DMS79 treated with DMSO at 0.1 percent for 48 hours (cell line): ENCODE measurements at places on chromosomes 7 and 10.

- no peak for DNase-seq
These were observed 410.4 kb downstream of the INHBA start for GRCh38 chr7:41292487-41292886.

GRCh38 chr7:130960208-130960988, 226.4 kb upstream of the KLF14 start:
- DNase-seq = no peak

DNA sequence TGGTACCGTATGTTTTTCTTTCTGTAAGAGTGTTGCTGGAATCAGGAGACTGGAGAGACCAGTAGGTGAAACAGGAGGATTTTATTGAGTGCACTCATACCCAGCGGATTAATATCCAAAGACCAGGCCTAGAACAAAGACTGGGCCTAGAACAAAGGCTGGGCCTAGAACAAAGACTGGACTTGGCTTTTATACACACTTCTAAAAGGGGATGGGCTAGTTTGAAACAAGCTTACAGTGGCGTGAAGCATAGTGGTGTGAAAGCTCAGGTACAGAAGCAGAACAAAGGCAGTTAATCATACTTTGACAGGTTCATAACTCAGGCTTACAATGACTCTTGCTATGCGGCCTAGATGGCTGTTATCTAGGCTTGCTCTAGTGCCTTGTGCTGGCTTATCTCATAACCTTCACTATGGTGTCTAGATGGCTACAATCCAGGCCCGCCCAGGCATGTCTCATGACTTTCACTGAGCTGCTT, 67.7 kb downstream of the TRIM24 start:
- DNase-seq = no peak

DNA sequence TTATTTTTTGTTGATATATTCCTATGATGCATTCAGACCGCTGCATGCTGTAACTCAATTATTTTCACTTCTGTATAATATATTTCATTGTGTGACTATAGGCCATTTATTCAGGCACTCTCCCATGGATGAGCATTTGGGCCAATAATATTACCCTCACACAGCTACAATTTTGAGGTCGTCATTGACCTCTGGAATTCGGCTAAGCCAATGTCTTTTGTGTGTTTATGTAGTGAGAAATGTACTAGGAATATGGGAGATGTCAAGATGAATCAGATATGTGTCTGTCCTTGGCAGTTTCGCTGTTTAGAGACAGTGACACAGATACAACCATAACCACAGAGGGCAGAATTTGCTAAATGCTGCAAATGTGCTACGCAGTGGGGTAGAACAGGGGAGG, 474.2 kb downstream of the ADRA2A start:
- DNase-seq = no peak

GRCh38 chr10:112658900-112659638, 212.1 kb downstream of the VTI1A start:
- no peak for DNase-seq

DNA sequence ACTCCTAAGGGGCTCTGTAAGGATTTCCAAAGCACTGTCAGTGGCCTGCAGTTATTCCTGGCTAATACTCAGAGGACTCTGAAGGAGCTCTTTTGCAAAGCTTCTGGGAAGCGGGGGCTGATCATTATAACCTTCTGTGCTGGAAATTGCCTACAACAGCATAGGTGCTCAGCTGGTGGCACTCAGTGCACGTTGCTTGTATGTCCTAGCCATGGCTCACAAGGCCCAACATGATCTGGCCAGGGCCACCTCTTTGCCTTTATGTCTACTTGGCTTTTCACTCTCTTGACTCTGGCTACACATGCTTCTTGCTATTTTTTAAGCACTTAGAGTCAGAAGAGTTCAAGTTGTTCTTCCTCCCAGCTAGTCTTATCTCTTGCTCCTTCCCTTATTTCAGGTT, 17.5 kb downstream of the LAMB4 start:
- no peak for DNase-seq
